ENCODE measurements at places on chromosomes 5 and 9. TPM values are rescaled to one million over a fixed set of nuclear protein-coding genes. Genes with fewer than 3 reads are reported as not detected.
A peak's percentile ranks its signal among the peaks of the same experiment; 100 is the strongest.

- peak overlapping the region; percentile 94 for H3K27ac ChIP-seq
- no peaks in the 10 kb centered on the region for H3K27me3 ChIP-seq
- peaks cover 19% of the 10 kb centered on the region for H3K36me3 ChIP-seq
Measured at GRCh38 chr5:90408571-90409317, 812 bp downstream of the CETN3 start.

DNA sequence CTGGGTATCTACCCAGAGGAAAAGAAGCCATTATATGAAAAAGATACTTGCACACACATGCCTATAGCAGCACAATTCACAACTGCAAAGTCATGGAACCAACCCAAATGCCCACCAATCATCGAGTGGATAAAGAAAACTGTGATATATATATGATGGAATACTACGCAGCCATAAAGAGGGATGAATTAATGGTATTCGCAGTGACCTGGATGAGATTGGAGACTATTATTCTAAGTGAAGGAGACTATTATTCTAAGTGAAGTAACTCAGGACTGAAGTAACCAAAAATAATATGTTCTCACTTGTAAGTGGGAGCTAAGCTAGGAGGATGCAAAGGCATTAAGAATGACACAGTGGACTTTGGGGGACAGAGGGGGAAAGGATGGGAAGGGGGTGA, 30.0 kb upstream of the GABBR2 start:
- H3K36me3 ChIP-seq = peaks cover 24% of the 10 kb centered on the region
- DNase-seq = no peak
- H3K27ac ChIP-seq = no peak overlapping the region

GRCh38 chr5:20833081-20833627, 845.2 kb upstream of the CDH18 start:
- H3K36me3 ChIP-seq = no peaks in the 10 kb centered on the region
- H3K4me1 ChIP-seq = no peaks in the 10 kb centered on the region
- no peaks in the 10 kb centered on the region for H3K27me3 ChIP-seq
- H3K4me3 ChIP-seq = no peak overlapping the region

DNA sequence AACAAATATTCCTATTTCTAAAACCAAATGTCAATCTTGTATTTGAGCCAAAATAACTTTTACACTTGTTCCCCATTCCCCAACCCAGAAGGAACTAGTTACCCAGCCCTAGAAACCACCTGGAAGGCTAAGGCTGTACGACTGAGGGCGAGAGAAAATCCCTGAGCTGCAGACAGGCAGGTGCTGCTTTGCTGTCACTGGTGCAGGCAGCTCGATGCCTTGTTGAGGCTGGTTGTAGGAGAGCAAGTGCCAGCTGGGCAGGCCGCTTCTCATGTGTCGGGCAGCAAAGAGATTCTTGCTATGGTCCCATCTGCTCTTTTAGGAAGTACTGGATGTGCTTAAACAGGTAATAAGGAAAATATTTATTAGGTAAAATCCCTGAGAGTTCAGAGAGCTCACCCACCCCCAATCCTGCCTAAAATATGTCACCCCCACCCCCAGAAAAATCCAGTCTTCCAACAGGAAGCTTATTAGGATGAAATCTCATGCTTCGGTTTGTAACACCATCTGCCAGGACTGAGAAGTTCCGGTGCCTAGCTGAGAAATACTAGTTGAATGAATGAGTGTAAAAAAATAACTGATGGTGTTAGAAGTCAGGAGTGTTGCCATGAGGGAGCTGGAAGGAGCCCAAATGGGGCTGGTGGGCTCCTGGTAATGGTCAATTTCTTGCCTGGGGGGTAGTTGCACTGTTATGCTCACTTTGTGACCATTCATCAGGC, 91.1 kb upstream of the DMRT1 start:
- no peak overlapping the region for H3K27ac ChIP-seq
- H3K4me3 ChIP-seq = no peak overlapping the region
- peaks cover 22% of the 10 kb centered on the region for H3K4me1 ChIP-seq
- peak; percentile 16 for DNase-seq
- H3K36me3 ChIP-seq = no peaks in the 10 kb centered on the region

MSX2 gene
- 0.31 TPM for total RNA-seq

MARVELD2 gene
- total RNA-seq = 0.19 TPM
